Psoas muscle (tissue), 8 donors: ENCODE measurements at places on chromosomes 6 and 20. TPM values are rescaled to one million over a fixed set of nuclear protein-coding genes. Genes with fewer than 3 reads are reported as not detected.

DNA sequence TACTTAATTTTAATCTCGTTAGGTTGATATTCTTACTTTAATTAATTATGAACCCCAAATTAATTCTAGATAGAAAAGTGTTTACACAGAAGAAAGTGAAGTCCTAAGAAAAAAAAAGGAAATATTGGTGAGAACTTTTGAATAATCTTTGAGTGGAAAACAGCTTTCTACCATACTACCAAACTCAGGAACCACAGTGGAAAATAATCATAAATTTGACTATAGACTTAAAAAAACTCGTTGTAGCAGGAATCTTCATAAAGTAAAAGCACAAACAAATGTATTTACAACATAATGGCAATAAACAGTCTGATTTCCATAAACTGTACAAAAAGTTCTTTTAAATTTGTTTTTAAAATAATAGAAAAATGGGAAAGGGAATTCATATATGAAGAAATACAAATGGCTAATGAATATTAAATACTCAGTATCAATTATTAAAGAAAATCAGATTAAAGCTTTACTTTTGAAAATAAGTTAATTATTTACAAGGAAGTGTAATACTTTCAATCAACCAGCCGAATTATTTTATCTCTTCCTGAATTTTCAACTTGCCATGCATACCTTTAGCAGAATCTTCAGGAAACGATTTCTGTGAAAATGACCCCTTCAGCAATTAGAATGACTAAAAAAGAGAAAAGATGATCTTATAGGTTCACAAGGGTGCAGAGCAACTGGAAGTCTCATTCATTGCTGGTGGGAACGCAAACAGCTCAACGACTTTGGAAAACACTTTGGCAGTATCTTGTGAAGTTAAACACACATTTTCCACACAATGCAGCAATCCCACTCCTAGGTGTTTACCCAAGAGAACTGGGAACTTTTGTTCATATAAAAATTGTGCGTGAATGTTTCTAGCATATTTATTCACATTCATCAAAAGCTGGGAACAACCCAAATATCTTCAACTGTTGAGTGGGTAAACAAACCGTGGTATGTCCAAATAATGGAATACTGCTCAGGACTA is 38.5 kb upstream of the BMP6 start:
- no peaks in the 10 kb centered on the region for H3K36me3 ChIP-seq
- no peaks in the 10 kb centered on the region for H3K27me3 ChIP-seq
- H3K4me1 ChIP-seq: no peaks in the 10 kb centered on the region
- no peak overlapping the region for H3K4me3 ChIP-seq

DNA sequence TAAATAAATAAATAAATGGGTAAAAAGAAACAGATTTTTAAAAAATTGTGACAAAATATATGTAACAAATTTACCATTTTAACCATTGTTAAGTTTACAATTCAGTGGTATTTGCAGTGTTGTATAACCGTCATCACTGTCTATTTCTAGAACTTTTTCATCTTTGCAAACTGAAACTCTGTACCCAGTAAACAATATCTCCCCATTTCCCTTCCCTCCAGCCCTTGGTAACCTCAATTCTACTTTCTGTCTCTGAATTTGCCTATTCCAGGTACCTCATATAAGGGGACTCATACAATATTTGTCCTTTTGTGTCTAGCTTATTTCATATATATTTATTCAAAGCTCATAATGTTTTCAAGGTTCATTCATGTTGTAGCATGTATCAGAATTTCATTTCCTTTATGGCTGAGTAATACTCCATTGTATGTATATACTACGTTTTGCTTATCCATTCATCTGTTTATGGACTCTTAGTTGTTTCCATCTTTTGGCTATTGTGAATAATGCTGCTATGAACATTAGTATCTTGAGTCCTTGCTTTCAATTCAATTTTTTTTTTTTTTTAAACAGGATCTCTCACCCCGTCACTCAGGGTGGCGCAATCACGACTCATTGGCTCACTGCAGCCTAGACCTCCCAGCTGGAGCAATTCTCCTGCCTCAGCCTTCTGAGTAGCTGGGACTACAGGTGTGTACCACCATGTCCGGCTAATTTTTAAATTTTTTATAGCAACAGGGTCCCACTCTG is 8.9 kb downstream of the MANBAL start:
- H3K27ac ChIP-seq: no peak overlapping the region
- peaks cover 28% of the 10 kb centered on the region for H3K4me1 ChIP-seq
- peaks cover 35% of the 10 kb centered on the region for H3K36me3 ChIP-seq
- no peak overlapping the region for H3K4me3 ChIP-seq

GRCh38 chr6:39428152-39428551 is 105.7 kb upstream of the KCNK16 start:
- H3K36me3 ChIP-seq: no peaks in the 10 kb centered on the region
- H3K4me3 ChIP-seq: no peak overlapping the region
- no peak for DNase-seq
- no peaks in the 10 kb centered on the region for H3K27me3 ChIP-seq
- H3K27ac ChIP-seq: no peak overlapping the region
- H3K4me1 ChIP-seq: peaks cover 9% of the 10 kb centered on the region

DNA sequence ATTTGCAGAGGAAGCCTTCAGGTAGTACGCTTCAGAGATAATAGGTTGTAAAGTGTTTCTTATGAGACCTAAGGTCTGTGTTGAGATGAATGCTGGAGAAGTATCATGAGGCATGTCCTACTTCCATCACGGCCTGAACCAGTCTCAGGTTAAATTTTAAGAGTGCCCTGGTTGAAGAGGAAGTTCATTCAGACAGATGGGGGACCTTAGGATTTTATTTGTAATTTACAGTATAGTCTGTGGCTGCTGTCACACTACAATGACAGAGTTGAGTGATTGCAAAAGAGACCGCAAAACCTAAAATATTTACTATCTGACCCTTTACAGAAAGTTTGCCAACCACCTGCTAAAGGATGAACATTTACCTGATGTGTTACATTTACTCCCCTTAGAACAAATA is 70.9 kb downstream of the UST start:
- no peaks in the 10 kb centered on the region for H3K36me3 ChIP-seq
- H3K27me3 ChIP-seq: no peaks in the 10 kb centered on the region
- no peak overlapping the region for H3K4me3 ChIP-seq
- DNase-seq: no peak
- no peak overlapping the region for H3K27ac ChIP-seq

DNA sequence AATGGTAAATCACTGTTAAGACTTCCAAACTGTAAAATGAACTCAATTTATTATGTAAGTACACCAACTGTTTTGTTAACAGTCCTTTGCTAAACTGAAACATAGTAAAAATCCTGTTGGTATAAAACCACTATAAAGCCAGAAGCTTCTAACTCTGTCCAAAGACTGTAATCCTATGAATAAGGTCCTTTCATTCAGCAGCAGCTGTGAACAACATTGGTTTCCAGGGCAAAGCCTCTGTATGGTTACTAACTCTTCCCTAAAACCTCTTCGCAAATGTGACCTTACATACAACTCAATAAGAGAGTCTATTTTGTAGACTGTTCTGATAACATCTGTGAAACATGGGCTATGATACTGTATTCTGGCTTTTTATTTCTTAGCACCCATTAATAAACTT is 40.1 kb downstream of the NUP153 start:
- DNase-seq: no peak

DNA sequence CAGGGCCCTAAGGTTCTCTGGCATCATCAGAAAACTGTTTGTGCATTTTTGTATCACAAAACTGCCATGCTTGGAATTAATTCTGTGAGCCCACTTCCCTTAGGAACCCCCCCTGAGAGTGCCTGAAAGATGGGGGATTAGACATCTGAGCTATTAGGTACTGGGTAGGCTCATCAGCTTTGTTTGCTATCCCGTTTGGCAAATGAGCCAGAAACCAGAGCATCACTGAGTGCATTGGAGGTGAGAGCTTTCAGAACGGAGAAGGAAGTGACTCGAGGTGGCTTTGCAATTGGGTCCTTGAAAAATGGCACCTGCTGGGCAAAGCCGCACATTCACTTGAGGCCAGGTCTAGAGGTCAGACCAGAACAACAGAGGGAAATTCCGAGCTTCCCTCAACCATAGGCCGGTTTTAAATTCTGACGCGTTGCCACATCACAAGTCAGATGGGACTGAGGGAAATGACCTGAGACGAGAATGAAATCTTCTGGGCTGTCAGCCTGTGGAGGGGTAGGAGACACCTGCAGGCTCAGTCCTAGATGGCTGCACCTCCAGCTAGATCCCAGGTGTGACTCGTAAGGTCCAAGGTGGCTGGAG is 8.4 kb upstream of the GLP1R start:
- H3K4me1 ChIP-seq: no peaks in the 10 kb centered on the region
- no peaks in the 10 kb centered on the region for H3K36me3 ChIP-seq
- DNase-seq: no peak
- no peak overlapping the region for H3K4me3 ChIP-seq

DNA sequence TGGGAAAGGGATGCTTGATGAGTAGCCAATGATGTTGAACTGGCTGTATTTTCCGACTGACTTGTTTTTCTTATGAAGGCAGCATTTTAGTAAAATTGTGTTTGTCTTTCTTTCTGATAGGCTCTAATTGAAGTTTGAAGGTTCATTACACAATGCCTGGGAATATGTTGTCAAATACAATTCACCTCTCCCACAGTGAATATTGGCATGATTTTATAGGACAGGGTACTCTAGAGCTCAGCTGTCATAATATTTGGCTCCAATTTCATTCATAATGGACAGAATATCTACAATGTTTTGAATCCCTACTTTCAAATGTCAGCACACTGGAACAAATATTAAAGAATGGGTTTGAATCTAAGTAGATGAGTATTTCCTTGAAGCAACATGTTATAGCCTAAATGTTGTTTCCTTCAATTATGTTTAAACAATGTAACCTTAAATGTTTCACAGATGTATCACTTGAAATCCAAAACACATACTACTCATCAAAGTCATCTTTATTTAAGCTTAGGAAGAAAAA is 81.4 kb downstream of the LAMA2 start:
- no peaks in the 10 kb centered on the region for H3K36me3 ChIP-seq
- DNase-seq: no peak
- no peak overlapping the region for H3K4me3 ChIP-seq
- no peaks in the 10 kb centered on the region for H3K27me3 ChIP-seq

GRCh38 chr20:53963635-53964034 is 106.8 kb downstream of the BCAS1 start:
- no peak for DNase-seq
- H3K4me3 ChIP-seq: no peak overlapping the region
- H3K27me3 ChIP-seq: no peaks in the 10 kb centered on the region
- no peaks in the 10 kb centered on the region for H3K36me3 ChIP-seq
- no peaks in the 10 kb centered on the region for H3K4me1 ChIP-seq
- no peak overlapping the region for H3K27ac ChIP-seq

C20orf204 gene
- 0.41 TPM for total RNA-seq

TNXB gene
- total RNA-seq: 23.1 TPM
